ENCODE measurements at places on chromosomes 6 and 20.

DNA sequence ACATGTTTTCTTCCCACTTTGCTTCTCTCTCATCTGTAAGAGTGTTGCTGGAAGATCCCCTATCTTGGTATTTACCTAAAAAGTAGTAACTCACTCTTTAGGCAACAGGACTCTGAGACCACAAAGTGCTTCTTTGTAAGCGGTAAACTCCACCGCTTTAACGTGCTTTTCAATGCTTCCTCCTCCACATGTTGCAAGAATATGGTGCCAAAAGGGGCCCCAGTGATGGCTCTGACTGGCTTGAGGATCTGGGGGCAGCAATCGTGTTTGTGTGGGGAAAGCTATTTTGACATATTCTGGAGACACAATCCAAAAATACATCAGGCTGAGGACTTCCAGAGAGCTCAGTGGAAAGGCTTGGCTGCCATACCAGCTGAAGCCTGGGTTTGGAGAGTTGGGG lies 12.4 kb upstream of the CPNE5 start:
- DNase-seq: no peak

GRCh38 chr20:62982124-62983075 lies 24.4 kb downstream of the BHLHE23 start:
- DNase-seq: no peak

GRCh38 chr6:143553337-143553736 lies 41.8 kb upstream of the FUCA2 start:
- no peak for DNase-seq

DNA sequence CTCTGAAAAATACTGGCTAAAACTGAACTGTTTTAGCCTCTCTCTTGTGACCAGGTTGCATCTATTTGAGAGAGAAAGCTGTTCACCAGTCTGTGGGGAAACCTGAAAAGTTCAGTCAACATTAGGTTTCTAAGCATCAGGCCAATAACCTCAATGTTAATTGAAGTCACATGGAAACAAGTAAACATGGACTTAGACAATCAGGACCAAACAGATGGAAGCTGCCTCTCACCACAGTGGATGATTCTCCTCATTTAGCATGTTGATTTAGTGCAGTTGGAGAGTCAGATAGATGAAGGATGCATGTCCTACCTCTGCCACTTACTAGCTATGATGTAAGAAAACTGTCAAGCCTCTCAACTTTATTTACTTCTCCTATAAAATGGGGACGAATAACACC lies 18.2 kb downstream of the SCGN start:
- no peak for DNase-seq

- no peak for DNase-seq
These were observed 365.8 kb downstream of the SAMD5 start for GRCh38 chr6:147874322-147874721.

DNA sequence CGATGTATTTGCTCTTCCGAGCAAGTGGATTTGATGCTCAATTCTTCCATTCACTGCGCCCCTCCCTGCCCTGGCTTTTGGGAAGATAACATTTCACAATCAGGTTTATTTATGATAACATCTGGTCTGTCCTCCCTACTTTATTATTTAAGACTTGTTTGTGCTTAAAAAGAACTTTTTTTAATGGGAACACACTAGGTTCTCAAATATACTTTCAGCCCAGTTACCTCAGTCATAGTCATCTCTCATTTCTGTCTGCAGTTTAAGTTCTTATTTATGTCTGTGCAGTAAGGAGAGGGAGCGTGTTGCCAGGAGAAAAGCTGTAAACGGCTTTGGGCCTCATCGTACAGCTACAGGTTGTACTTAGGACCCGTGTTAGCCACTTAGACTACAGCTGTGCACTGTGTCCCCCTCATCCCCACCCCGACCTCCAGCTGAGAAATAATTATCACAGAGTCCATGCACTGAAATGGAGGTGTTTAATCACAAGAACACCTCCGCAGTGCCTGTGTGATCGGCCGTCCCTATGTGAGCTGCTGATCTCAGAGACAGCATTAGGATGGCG lies 99.3 kb downstream of the RPP40 start:
- DNase-seq: no peak

- DNase-seq: peak; percentile 36
These were observed 9.9 kb upstream of the PSMF1 start for GRCh38 chr20:1108437-1108920.

GRCh38 chr6:110823146-110823545 lies 7.9 kb upstream of the CDK19 start:
- DNase-seq: no peak

DNA sequence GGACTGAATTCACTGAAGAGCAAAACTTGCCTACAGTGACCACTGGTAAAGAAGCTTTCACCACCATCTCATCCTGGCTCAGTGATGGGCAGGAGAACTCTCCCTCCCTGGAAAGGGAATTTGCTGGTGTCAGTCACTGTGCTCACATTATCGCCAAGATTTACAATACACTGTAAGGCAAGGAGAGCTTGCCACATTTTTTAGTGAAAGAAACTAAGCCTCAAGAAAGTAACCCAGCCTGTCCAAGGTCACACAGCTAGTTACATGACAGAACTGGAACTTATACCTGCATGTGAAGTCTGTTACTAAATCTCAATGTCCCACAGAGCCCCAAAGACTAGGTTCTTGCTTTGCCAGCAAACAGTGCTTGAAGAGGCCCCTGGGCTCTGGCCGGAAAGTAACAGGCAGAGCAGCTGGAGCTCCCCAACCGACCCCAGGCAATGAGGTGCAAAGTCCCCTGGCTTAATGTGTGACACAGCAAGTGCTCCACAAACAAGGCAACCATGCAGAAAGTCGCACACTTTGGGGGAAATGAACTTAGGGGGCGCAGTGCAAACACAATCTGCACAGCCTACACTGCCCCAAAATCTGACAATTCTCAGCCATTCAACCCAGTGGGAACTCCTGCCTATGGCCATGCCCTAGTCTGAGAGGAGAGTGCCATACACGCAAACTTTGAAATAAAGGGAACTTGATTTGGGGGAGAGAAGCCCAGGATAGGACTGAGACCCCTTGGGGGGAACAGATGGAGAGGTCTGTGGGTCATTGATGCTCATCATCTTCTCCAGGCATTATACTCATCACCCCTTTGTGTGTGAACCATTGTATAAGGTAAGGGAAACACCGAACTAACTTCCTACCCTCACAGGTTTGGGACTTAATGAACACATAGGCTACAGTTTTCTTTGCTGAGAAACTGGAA lies 1.9 kb downstream of the BCL2L1 start:
- no peak for DNase-seq

DNA sequence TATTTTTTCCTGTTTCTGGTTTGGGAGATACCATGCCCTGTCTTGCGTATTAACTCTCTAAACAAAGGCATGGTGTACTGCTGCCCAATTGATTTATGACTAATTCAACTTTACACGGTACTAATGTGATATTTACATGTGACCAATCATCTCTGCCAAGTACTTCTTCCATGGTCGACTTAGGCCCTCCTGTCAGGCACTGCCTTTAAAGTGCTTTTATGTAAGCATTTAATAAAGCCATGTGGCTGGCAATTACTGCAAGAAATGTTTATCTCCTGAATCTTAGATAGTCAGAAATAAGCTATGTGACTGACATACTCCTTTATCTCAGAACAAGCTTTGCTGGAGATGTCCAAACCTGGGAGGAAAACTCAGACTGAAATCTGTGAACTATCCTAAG lies 323.4 kb downstream of the BTBD3 start:
- no peak for DNase-seq

GRCh38 chr20:18190338-18191233 lies 52.9 kb downstream of the KAT14 start:
- DNase-seq: no peak

DNA sequence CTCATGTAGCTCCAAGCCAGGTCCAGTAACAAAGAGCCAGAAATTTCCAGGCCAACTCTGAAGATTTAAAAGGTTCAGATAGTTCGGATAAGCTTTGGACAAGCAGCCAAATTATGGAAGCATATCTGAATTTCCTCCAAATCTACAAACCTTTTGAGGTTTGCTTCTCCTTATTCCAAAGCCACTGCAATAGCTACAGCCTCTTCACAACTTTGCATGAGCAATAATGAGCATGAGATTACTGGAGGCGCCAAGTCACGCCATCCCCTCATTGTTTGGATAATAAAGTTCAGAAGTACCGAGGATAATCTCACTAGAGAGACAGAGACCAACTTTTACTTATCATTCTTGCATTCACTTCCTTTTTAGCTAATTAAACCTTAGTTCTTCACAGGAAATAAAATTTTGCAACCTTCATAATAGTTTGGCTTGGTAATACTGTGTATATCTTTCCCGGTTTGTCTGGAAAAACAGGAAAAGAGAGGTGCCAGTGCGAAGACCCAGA lies 329.6 kb upstream of the RSPO3 start:
- no peak for DNase-seq

GRCh38 chr6:108804956-108805355 lies 43.3 kb upstream of the ARMC2 start:
- DNase-seq: no peak

DNA sequence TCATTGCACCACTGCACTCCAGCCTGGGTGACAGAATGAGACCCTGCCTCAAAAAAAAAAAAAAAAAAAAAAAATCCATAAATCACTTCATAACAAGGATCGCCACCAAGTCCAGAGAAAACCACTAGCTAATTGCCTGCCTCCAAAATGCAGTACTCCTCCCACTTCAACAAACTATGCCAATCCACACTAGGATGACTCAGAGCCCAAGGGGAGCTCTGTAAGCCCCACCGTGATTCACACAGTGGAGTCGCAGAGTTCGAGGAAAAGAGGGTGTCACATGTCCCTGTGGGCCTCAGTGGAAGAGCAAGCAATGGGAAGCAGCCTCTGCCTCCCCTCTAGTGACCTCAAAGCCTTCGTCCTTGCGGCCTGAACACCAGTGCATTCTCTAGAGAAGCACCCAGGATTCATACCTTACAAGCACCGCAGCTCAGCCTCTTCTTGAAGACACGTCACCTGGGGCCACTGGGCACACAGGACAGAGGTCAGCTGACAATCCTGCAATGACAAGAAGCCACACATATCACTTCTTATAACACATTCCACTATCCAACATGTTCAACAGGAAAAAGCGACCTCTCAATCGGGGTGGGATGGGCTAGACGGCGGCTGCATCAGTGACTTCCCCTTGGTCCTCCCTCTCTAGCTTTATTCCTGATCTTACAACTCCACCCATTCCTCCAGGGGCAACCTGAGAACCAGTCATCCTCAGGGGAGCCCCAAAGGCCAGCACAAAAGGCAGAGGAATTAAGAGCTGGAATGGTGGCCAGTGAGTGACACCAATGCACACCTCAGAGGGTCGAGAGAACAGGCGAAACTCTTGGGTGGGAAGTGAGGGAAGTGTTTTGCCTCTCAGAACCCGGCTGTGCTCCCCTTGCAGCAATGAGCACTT lies 8.9 kb downstream of the SNHG17 start:
- no peak for DNase-seq

DNA sequence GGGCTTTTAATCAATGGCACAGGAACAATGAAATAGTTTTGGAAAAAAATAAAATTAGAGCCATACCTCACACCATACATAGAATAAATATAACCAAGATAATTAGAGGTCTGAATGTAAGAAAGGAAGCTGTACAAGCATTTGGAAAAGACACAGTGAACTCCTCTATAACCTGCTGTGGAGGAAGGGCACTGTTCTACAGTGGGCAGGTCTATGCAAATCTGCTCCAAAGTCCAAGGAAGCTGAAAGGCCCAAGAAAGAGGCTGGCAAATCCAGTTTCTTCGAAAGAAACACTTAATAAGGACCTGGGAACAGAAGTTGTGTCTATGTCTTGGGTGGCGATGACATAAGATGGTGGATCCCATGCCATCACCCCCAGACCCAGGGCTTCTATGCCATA lies 169.4 kb upstream of the RALGAPA2 start:
- no peak for DNase-seq

GRCh38 chr6:53582963-53583362 lies 38.1 kb upstream of the GCLC start:
- no peak for DNase-seq

DNA sequence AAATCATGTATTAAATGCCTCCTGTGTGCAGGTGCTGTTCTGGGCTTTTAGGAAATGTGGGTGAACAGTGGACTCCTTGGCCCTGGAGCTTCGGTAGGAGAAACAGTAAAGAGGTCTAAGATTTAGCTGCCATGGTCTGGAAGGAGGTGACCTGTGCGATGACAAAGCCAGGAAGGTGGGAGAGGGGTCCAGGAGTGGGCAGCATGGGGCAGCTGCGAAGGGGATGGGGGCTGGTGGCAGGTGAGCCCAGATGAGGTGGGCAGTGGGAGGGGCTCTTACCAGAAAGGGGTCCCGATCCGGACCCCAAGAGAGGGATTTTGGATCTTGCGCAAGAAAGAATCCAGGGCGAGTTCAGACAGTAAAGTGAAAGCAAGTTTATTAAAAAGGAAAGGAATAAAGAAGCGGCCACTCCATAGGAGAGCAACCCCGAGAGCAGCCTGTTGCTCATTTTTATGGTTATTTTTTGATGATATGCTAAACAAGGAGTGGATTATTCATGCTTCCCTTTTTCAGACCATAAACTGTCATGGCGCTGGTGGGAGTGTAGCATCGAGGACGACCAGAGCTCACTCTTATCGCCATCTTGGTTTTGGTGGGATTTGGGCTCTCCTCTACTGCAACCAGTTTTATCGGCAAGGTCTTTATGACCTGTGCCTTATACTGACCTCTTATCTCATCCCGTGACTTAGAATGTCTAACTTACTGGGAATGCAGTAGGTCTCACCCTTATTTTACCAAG lies 38.7 kb downstream of the PRR18 start:
- DNase-seq: no peak

DNA sequence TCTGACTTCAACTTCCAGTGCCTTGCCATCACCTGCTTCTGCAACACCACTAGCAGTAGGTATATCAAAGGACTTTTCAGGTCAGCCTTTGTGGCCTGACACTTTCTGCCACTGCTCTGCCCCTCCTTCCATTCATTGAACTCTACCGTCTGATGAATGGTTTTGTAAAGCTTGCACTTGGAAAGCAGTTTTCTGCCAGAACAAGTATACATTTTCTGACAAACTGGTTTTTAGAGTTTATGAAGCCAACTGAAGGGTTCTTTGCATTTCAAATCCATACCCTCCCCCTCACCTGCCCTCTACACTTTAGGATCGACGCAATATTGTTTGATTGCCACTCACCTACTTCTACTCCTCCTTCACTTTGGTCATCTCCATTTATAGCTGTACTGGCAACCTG lies 603.1 kb downstream of the HACE1 start:
- no peak for DNase-seq

DNA sequence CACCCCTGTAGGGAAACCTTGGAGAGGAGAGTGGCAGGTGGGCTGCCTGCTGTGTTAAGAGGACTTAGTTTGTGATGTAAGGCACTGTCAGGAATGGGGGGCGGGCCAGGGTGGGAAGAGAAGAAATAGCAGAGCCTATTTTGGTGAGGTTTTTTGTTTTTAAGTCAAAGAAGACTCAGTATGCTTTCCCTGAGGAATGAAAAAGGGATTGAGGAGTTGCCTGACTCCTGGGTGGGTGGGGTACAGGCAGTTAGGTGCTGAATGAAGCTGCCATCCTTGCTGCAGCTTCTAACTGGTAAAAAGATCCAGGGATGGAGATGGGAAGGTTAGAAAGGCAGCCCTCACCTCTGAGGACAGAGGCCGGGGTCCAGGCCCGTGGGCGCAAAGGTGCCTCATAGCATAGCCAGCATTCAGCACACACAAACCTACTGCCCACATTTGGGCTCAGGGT lies 37.9 kb downstream of the PLCG1 start:
- DNase-seq: no peak

GRCh38 chr20:13458860-13459451 lies 179.8 kb downstream of the TASP1 start:
- DNase-seq: no peak

- no peak for DNase-seq
These were observed 26.6 kb downstream of the ZNF133 start for GRCh38 chr20:18314786-18315406.

Data from activated B cell treated with CpG ODN at 0.5 μM for 24 hours (primary cell).